T-helper 2 cell treated with Interferon-gamma antibody and Interleukin-4, amounts not matched to agents 5 μg/mL and 100 μg/mL, for 36 hours (primary cell): ENCODE measurements at places on chromosomes 13 and 19.
A peak's percentile ranks its signal among the peaks of the same experiment; 100 is the strongest.

DNA sequence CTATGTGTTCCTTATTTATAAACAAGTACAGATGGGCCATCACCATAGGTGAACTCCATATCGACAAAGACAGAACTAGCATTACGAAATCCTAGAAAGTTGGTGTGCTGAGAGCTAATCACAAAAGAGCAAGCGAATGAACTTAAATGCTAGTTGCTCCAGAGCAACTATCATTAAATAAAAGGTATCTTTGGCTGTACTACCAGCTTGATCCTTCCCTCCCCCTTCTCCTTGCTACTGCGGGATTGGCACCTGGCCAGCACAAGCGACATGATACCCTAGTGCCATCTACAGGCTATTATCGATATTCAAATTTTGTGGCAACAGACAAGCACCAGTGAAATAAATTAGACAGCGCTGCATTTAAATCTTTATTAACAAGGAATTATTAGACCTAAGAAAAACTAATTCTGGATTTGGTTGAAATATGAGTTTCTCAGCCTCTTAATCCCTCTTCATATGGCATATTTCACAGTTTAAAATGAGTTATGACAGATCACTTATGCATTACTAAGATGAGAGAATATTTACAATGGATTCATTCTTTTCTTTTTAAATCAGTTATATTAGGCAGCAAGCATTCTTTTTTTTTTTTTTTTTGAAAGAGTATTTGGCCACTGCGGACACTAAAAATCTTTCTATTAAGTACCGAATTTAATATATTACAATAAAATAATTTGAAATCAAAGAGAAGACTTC lies 5.8 kb downstream of the PCDH9 start:
- DNase-seq: no peak

- no peak for DNase-seq
Measured at GRCh38 chr13:49756263-49756662, 36.2 kb downstream of the KPNA3 start.

- DNase-seq: no peak
Measured at GRCh38 chr19:6061376-6062130, 48.7 kb downstream of the RFX2 start.

DNA sequence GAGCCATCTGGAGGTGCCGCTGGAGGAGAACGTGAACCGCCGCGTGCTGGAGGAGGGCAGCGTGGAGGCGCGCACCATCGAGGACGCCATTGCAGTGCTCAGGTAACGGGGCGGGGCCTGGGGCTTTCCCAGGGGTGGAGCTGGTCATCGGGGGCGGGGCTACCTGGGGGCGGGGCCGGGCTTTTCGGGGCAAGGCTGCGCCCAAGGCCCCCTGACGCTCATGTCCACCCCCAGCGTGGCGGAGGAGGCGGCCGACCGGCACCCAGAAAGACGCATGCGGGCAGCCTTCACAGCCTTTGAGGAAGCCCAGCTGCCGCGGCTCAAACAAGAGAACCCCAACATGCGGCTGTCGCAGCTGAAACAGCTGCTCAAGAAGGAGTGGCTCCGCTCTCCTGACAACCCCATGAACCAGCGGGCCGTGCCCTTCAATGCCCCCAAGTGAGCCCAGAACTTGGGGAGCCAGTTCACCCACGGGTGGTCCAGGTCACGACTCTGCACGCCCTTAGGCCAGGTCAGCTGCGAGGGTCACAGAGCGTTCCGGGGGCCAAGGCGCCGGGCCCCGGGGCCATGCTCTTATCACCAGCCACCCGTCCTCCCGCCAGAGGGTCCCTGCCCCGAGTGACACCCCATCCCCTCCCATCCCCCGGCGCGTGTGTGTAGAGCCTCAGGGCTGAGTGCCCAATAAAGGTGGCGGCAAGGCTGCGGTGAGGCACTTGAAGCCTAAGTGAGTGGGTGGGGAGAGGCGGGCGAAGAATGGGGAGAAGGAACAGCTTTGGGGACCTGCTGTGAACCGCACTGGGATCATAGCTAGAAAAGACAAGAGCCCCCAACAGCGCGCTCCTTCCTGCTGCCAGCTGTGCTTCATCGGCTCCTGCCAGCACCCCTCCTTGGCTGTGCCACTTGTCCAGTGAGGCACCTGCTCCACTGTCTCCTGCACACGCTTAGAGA lies 10.7 kb downstream of the CCDC124 start:
- DNase-seq: no peak

DNA sequence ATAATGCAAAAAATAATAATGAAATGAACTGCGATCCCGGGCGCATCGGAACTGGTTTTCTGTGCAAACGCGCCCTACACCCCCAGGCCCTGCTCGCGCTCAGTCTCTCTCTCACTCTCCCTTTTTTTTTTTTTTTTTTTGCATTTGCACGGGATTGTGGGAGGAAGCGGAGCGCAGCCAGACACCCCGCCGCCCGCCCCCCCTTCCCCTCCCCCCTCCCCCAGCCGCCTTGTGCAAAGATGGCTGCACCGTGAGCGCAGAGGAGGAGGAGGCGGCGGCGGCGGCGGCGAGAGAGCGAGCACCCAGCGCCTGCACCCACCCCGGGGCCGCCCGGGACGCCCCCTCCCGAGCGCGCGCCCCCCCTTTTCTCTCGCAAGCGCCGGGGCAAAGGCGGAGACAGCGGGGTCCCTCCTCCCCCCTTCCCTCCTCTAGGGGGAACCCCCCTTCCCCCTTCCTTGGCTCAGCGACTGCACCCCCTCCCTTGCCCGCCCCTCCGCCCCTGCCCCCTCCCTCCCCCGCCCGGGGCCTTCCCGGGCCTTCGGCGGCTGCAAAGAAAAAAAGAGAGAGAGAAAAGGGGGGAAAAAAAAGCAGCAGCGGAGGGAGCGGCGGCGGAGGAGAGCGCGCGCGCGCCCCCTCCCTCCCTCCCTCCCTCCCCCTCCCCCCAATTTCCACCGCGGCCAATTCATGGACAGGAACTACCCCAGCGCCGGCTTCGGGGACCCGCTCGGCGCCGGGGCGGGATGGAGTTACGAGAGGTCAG lies at the start of gene PRR12:
Gene PRR12, plus strand, starts transcription at position 212 of the 760 bp plus-strand sequence. Its CDS starts 473 bp downstream, at position 685.
- peak; percentile 71 for DNase-seq

DNA sequence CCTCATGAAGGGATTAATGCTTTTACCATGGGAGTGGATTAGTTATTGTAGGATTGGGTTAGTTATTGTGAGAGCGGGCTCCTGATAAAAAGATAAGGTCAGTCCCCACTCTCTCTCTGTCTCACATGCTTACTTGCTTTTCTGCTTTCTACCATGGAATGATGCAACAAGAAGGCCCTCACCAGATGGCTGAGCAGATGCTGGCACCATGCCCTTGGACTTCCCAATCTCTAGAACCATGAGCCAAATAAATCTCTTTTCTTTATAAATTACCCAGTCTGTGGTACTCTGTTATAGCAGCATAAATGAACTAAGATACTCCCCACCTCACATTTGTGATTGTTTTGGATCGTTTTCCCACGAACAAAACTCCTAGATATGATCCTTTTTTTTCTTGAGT lies 353.8 kb downstream of the DNAJC15 start:
- no peak for DNase-seq

DNA sequence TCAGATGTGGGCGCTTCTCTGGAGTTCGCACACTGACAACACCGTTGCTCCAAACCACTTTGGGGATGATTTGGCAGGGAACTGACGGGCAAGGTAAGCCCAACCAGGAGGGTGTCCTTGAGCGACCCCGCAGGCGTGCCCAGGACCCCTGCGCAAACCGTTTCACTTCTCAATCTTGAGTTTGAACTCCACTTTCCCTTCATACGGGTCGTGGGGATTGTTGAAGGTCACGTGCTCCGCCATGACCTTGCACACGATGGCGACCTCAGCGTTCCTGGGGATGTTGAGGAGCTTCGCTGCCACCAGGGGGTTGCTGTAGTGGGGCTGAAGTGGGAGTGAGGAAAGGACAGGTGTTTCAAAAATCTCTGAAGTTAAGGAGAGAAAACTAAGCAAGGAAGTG lies 8.8 kb downstream of the ATP4B start:
- no peak for DNase-seq

- DNase-seq: peak; percentile 83
Measured at GRCh38 chr13:98853771-98854221, 101.3 kb upstream of the SLC15A1 start.

GRCh38 chr19:7742991-7743390 lies 4.3 kb downstream of the CD209 start:
- no peak for DNase-seq

GRCh38 chr19:6807291-6807690 lies 34.8 kb downstream of the VAV1 start:
- DNase-seq: no peak
